ENCODE measurements at places on chromosomes 3 and 15. TPM values are rescaled to one million over a fixed set of nuclear protein-coding genes. Genes with fewer than 3 reads are reported as not detected.

DNA sequence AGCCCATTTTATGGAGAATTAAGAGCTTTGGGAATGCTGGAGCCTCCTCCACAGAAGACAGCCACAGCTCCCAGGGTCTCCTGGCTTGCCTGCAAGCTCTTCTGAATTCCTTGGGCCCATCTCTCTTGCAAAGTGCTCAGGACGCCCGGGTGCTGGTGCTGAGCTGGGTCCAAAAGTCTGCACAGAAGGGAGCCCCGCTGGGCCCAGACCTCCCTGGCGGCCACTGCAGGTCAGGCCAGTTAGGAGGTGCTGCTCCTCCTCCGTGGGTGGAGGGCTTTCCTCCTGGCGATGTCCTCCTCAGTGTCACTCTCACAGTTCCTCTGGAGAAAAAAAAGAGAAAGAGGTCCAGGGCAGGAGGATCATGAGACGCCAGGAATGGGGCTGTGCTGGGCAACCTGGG, 74.5 kb upstream of the HERC1 start:
- no peak for DNase-seq

TLR9 gene
- not detected for total RNA-seq

DNA sequence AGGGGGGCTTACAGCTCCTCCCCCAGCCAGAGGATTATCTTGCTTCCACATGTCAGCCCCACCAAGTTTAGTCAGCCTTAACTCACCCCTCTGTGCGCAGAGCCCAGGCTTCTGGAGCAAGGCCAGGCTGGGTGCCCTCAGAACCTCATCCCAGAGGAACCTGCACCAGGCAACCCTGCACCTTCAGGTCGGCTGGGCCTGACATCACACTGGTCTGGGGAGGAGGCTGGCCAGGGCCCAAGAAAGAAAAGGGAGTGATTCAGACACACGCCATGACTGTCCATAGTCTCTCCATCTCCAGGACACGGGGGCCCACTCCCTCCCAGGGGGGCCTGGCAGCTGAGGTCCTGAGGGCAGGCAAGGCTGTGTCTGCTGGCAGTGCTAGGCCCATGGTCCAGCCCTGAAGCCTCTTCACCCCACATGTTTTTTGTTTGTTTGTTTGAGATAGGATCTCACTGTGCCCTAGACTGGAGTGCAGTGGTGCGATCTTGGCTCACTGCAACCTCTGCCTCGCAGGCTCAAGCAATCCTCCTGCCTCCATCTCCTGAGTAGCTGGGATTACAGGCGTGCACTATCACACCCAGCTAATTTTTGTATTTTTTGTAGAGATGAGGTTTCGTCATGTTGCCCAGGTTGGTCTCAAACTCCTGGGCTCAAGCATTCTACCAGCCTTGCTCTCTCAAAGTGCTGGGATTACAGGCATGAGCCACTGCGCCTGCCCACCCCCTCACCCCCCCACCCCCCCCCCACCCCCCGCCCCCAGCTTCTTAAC, 11.1 kb downstream of the TNK2 start:
- DNase-seq, result no peak

GRCh38 chr3:161014843-161015749, 90.1 kb downstream of the B3GALNT1 start:
- DNase-seq, result peak; percentile 11

PCSK6 gene
- total RNA-seq, result 2.2 TPM

WDR48 gene
- total RNA-seq, result 76.3 TPM

DNA sequence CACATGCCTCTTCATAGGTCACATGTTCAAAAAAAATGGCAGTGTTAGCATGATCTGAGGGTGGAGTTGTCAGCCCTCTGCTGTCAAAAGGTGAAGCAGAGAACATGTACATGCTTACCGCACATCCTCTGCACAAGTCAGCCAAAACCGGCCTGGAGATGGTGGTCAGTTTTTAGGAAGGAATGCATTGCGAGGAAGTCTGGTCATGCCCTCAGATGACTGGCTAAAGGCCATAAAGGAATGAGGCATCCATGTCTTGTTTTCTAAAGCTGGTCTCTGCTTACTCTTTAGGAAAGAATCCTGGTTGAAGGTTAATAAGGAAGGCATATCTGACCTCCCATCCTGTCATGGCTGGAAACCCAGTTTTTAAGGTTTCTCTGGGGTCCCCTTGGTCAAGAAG, 292.0 kb upstream of the CCDC54 start:
- no peak for DNase-seq

GRCh38 chr15:80070840-80071239, 11.4 kb downstream of the ZFAND6 start:
- DNase-seq, result no peak

STAC gene
- 9.6 TPM for total RNA-seq

DNA sequence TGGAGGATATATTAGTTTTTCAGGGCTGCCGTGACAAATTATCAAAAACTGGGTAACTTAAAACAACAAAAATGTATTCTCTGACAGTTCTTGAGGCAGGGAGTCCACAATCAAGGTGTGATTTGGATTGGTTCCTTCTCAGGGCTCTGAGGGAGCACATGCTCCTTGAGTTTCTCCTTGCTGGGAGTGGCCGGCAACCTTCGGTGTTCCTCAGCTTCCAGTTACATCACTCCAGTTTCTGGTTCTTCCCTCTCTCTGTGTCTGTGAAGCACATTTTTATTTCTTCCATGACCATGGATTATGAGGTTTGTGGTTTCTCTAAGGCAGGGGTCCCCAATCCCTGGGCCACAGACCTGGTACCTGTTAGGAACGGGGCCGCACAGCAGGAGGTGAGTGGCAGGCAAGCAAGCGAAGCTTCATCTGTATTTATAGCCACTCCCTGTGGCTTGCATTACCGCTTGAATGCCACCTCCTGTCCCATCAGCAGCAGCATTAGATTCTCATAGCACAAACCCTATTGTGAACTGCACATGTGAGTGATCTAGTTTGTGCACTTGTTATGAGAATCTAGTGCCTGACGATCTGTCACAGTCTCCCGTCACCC, 24.3 kb downstream of the LRRC28 start:
- no peak for DNase-seq

DNA sequence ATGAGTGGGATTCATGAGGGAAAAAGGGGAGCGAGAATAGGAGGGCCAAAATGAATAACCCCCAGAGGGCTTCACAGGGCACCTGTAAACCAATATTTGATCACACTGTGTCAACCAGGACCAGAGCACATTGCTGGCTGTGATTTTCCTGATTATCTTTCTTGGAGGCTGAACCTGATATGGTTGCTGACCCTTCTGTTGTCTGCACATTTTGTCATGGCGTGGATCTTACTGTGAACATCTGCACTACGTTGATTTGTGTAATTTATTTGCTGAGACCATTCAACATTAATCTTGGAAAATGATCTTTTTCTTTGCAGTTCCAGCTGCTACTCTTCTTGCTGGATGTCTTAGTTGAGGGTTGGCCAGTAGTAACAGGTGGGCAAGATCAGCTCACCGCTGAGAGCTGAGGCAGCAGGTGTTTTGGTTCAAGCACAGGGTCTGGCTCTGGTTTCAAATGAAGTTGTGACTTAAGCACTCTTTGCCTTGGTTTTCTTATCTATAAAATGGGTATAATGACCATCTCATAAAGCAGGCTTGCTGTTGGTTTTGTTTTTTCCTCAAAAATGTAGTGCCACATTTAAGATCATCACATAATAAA, 61.2 kb downstream of the ARHGEF26 start:
- DNase-seq, result no peak

CIB2 gene
- total RNA-seq, result 52.0 TPM

UBE2Q2 gene
- 25.8 TPM for total RNA-seq

KBTBD13 gene
- not detected for total RNA-seq

- DNase-seq, result no peak
These were observed 392.3 kb upstream of the ZNF717 start for GRCh38 chr3:76177610-76178009.

DNA sequence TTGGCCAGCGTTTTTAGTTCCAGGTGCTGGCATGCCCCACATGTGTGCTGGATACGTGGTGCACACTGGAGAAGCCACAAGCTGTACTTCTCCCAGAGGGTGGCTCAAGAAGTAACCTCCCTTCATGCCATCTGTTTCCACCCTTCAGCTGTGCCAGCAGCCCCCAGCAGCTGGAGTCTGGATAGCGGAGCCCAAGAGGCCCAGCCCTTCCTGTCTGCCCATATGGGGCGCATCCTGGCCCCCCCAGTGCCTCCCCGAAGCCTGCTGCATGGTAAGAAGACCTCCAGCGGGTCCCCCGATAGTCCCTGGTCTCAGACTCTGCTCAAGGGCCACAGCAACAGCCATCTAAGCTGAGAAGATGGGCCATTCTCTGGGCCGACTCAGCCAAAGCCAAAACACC, 5.8 kb upstream of the MANF start:
- no peak for DNase-seq

CCR3 gene
- not detected for total RNA-seq

DNA sequence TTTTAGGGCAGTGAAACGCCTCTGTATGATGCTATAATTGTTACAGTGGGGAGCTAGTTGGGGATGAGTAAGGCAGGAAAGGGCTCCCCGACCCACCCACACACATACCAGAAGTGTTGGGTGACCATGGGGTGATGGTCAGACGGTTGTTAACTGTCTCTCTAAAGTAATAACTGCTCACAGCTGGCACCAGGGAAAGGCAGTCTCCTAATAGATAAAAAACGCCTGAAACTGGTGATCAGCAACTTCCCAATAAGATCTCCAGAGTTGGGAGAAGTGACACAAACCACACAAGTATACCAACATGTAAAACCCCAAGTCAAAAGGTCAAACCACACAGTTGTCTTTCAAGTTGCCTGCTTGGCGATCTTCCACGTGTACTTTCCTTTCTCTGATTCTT, 346.5 kb upstream of the CNTN4 start:
- no peak for DNase-seq

GRCh38 chr15:98786717-98787116, 138.4 kb downstream of the IGF1R start:
- DNase-seq, result no peak

RBP2 gene
- total RNA-seq, result not detected

- no peak for DNase-seq
These were observed 2.9 kb downstream of the MCTP2 start for GRCh38 chr15:94234300-94234699.

PRR20G gene
- total RNA-seq, result not detected

Measured in neural progenitor cell (in vitro differentiated cells).